ENCODE measurements at places on chromosomes 11 and 22. TPM values are rescaled to one million over a fixed set of nuclear protein-coding genes. Genes with fewer than 3 reads are reported as not detected.

DNA sequence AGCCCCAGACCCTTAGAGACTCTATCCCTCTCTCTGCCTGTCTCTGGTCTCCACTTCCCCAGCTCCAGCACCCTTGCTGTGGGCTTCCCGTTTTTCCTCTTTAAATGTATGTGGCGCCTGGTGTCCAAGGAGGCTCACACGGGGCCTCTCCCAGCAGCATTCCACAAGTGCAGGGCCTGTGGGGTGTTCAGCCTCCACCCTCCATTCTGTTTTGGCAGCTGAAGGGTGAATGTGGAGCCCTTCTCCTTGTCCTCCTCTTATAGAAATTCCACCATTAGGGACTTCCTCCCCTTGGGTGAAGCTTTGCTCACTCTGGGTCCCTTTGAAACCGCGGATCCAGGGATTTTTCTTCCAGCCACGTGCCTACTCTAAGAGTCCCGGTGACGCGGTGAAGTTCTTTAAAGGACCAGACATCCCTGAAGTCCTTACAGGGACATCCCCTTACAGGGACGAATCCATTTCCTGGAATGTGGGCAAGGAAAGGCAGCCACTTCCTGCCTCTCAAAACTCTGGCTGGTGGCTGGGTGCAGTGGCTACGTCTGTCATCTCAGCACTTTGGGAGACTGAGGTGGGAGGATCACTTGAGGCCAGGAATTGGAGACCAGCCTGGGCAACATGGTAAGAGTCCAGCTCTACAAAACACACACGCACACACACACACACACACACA lies 1.6 kb upstream of the TSPAN18 start:
- no peak for DNase-seq

DNA sequence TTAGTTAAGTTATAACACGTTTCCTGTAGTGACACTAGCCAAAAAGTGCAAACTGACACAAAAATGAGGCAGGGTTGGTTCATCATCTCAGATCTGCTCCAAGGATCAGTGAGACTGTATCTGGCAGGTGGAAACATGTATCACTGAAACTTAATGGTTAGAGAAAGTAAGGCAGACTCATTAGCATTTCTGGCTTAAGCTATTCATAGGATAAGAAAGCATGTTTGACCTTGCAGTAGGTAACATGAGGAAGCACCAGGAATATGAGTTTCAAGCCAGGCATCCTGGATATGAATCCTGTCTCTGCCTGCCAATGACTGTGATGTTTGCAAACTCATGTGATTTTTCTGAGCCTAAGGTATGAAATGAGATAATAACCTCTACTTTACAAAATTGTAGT lies 732.1 kb downstream of the NELL1 start:
- DNase-seq, result no peak

GRCh38 chr22:17684245-17684644 lies 45.7 kb downstream of the BCL2L13 start:
- no peak for DNase-seq

DNA sequence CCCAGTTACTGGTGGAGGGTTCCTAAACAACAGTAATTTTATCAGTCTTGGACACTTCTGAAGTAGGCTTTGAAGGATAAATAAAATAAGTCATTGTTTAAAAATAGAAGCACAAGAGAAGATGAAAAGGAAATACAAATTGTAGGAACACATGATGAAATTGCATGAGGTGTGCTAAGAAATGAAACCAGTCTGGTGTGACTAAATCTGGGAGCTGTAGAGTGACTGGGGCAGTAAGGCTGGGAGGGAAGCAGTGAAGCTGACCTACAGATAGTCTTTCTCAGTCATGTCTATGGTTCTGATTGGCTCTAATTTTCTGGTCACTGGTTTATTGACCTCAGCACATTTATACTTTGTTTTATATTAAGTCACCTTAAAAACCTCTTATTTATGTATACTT lies 139.1 kb downstream of the SLC17A6 start:
- DNase-seq, result no peak

The BDNF gene
- total RNA-seq, result 4.8 TPM

The PANX3 gene
- total RNA-seq, result not detected

The DRD4 gene
- 0.08 TPM for total RNA-seq

The KRTAP5-11 gene
- total RNA-seq, result not detected

The ST14 gene
- total RNA-seq, result 98.4 TPM
